ENCODE measurements at places on chromosomes 3 and 15.

GRCh38 chr3:194326192-194326967 is 24.7 kb downstream of the CPN2 start:
- DNase-seq, result no peak

DNA sequence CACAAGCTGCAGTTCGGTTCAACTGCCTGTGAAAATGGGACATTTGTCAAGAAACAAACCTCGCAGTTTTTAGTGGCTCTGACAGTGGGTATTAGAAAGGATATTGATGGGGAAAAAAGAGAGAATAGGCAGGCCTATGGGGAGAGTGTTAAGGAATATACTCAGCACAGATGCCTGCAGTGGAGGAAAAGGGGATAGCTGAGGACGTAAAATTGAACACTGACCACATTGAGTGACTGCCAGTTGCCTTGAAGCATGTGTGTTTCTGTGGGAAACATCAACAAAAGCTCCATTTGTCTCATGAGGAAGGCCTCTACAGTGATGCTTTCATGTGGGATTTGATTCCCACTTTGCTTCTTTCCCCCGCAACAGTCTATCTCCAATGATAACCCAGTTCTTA is 1042.1 kb downstream of the TUSC7 start:
- no peak for DNase-seq

DNA sequence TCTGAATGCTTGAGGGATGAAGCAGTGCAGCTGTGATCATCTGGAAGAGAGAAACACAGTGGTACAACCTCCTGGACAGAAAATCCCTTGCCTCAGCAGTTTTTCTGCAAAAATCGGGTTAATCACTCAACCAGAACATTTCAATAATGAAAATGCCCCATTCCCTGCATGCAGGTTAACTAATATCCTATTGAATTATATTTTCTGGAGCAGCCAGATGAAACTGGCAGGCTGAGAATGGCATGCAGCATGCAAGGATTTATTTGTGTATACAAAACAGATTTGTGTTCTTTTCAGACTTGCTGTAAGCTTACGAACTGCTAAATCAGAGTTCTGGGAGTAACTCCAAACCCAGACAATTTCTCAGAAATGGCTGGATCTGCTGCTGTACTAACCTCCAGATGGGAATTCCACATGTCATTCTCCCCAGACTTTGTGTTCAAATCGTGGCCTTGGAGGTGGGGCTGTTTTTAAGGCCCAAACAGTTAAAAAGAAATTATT is 39.1 kb downstream of the SLC9A9 start:
- DNase-seq, result no peak

DNA sequence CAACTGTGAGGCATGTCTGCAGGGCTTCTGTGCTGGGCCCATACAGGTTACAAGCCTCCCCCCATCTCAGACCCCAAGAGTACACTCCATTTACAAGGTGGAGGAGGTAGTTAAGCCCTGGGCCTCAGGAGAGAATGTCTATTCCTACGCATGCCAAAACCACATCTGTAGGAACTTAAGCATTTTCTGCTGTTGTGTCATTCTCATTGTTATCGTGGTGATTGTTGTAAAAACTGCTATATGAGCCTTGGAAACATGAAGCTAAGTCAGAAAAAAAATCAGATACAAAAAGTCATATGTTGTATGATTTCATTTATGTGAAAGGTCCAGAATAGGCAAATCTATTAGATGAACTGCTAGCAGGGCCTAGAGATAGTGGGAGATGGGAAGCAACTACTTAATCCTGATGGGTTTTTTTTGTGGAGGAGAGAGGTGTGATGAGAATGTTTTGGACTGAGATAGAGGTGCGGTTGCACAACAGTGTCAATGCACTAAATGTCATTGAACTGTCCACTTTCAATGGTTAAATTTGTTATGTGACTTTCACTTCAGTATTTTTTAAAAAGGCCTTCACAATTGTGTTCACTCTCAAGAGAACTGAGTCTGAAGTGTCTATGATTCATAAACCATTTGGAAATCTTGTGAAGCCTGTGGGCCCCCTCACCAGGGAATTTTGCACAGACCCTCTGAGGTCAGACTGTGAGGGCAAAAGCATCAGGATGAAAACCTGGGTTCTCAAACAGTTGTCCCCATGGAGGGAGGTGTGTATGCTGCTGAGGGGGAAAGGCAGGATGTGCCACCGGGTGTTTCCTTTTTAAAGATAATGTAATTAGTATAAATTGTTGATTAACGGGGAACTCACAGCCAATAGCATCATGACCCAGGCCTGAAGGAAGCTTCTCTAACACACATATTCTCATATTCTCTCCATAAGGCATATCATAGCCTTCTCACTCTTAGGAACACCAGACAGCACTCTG is 3.2 kb downstream of the RTP3 start:
- DNase-seq, result no peak

DNA sequence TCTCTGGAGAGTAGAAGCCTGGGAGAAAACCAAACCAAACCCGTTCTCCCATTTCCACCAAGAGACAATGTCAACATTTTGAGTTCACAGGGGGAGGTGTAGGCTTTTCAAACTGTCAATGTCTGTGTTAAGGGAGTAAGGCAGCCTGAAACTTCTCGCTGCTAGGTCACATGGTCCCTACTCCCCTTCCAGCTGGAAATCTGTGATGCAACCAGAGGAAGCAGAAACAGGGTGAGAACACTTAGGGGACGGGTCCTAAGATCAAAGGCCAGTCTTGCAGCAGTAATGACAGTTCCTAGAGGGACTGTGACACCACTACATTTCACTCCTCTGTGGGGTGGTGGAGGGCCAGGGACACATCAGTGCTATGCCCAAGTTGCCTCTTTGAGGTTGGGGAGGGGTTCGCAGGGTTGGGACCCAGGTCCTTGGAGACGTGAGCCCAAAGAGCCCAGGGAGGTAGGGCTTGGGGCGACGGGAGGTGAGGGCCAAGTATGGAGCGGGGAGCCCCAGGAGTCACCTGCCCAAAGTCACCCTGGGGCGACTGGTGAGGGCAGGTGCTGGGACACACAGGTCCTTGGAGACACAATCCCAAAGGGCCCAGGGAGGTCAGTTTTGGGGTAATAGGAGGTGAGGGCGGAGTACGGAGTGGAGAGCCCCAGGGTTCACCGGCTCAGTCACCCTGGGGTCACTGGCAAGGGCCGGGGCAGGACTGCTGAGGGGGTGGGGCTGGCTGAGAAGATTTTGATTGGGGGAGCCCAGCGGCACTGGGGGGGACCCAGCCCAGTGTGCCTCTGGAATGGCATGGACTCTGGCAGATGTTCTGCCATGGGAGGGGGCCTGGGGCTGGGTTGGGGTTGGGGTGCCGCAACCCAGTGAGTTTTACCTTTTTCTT is 582 bp downstream of the GOLGA6L2 start:
- DNase-seq, result no peak

DNA sequence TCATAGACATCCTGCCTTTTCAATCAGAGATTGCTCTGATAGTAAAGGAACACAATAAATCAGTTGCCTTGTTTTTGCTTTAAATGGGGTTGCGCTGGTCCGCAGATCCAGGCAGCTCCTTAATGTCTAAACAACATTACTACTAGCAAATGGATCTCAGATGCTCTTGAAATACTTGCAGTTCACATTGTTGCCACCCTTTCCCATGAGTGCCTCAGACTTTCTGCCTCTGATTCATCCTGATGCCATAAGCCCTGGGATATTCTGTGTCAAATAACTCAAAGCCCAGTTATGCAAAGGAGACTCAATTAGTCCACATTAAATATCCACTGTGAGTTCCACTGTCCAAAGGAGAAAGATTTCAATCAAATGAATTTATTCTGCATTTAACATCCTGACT is 196.7 kb downstream of the PLCH1 start:
- DNase-seq, result no peak

DNA sequence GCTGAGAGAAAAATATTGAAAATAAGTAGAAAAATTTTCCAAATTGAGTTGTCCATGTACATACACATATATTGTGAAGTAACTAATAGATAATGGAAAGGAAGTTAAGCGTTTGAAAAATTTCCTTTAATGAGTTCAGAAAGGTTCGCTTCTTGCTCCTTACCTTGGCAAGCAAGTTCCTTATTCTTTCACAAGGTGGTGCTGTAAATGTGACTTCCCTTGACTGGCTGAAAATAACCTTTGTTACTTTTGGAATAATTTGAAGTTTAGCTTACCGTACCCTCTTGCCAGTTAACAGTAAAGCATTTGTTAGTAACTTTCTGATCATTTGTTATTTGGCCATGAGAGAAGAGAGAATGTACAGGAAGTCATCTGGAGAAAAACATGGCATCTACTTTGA is 41.6 kb downstream of the PYDC2 start:
- no peak for DNase-seq

DNA sequence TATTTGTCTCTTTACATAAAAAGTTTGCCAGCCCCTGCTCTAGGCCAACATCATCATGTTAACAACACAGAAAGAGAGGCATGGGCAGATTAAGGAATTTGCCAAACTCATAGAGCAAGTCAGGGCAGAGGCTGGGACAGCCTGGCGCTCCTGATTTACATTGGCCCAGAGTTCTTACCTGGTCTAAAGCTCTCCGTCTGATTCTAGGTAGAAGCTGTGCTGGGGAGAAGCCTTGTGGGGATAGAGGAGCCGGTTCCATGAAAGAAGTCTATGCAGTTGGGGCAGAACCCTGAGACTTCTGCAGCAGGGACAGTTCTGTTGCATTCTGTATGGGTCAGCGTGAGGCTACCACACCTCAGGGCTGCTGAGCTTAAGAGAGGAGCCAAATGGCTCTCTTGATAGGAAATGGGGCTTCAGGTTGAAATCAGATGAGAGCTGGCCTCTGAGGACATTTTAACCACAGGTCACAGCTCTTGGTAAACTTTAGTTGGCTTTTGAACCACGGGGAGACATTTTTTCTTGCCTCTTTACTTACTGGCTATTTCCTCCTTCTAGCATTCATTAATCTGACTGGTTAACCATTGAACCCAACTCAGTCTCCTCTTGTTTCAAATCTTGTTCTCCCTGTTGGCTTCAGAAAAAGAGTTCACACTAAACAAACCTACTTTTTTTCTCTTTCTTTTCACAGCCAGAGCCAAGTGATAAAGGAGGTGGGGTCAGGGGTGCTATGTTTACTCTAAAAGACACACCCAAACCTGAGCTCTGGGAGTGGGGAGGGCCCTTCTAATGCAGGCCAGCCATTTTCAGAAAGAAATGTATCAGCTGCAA is 250.7 kb downstream of the OPA1 start:
- DNase-seq, result no peak

DNA sequence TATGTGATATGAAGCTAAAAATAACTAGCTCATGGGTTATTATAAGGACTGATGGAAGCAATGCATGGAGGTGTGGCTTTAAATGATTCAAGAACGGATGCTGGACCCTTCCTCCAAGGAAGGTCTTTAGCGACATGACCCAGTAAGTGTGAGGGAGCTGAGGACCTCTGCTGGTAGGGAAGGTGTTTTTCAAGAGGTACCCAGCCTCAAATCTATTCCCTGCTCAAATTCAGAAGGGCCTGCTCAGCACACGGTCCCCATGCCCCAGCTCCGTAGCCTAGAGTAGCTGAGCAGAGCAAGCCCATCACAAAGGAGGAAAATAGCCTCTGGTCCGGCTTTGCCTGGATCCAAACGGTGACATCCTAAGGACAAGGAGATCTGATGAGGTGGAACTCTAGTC is 266.2 kb upstream of the IGF1R start:
- DNase-seq, result peak; percentile 1

DNA sequence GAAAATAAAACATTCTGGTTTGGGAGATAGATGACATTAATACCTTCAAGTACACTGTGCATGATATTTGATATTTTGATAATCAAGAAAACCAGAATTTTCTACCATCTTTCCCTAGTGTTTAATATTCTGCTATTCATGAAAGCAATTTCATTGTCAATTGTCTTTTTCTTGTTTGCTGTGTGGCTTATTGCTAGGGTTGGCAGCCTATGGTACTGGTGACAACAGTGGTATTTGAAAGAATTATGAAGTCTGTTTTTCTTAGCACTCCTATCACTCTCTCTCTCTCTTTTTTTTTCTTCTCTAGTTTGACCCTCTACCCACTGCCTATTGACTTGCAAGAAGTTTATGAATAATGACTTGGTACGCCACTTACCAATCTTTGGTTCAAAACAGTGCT is 15.4 kb downstream of the RNF13 start:
- DNase-seq, result no peak

DNA sequence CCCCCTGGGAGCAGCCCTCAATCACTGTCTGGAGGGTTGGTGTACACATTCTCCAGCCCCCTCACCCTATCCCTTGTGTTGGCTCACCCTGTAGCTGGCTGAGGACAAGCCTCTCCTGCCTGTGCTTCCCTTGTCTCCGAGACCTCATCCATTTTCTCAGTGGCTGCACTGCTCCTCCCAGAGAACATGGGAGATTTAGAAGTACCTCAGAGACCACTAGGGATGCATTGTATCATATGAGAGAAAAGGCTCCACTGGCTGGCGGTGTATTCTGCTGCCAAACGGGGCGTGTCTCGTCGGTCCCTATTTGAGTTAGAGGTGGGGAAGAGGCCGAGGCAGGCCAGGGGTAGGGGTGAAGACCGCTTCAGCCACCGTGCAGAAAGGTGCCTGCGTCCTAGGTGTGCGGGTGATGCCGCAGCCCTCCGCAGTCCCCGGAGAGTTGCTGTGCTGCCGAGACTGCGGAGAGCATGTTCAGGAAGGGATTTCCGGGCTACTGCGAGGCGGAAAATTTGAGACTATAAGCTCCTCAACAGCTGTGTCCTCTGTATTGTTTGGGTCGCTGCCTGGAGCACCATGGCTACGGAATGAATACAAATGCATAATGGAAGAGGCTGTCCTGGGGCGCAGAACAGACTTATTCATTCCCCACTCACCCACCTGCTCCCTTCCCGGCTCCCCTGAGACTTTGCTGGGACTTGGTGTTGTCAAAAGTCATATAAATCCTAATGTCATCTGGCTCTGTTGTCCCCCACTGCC is 43.8 kb downstream of the SPSB4 start:
- DNase-seq, result no peak

GRCh38 chr3:48047841-48048464 is 31.7 kb upstream of the MAP4 start:
- DNase-seq, result no peak

- no peak for DNase-seq
Observed at GRCh38 chr15:50496692-50497091, 49.8 kb downstream of the USP50 start.

GRCh38 chr3:144652573-144652972 is 681.0 kb downstream of the DIPK2A start:
- DNase-seq, result no peak

- peak; percentile 13 for DNase-seq
Observed at GRCh38 chr3:120344349-120344748, 4.8 kb downstream of the LRRC58 start.

DNA sequence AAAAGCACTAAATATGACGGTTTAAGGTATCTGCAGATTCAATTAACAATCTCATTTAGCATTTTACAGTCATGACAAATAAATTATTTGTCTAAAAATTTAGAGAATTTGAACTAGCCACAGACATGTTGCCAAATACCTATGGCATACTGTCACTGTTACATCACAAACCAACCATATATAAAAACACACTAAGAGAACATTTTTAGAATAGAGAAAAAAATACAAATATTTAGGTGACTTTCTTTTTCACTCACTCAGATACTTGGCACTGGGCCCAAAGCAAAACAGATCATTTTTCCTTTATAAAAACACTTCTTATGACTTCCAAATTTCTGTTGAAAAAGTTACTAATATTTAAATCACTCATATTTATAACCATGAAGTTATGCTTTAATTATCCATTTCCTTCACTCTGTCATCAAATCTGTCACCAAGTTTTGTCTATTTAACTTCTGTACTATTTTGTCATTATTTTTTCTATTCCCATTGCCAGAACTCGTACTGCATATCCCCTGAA is 644.7 kb downstream of the OTOL1 start:
- DNase-seq, result no peak

GRCh38 chr3:117545484-117545883 is 835.9 kb downstream of the TUSC7 start:
- no peak for DNase-seq

GRCh38 chr15:77335298-77335697 is 84.6 kb downstream of the PEAK1 start:
- DNase-seq, result no peak

Data from KBM-7 (cell line).